ENCODE measurements at places on chromosomes 5 and 9.

DNA sequence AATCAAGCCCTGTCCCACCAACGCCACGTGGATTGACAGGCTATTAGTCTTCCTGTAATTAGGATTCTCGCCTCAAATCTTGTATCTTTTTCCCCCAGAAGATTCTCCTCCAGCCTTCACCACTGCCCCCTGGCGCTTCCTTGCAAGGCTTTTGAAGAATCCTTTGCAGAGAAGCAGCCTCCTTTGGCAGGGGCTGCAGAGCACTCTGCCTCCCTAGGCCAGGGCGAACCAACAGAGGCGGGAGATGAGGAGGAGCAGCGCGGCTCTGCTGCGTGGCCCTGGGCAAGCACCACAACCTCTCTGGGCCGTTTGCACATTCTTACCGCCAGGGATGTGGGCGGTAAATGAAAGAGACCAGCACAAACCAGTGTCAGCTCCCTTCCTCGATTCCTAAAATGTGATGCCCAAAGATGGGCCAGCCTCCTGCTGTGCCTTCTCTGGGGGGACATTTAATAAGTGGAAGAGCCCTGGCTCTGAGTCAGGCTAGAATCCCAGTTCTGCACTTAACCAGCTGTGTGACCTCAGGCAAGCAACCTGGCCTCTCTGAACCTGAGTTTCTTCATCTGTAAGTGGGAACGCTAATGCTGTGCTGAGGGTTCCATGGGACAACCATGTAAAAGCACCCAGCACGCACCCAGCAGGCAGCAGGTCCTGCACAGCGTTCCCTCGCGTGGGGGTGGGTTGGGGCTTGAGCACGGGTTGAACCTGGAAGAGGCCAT lies 128.6 kb downstream of the KCNIP1 start:
- DNase-seq: no peak
- peak overlapping the region; percentile 78 for H3K27ac ChIP-seq
- no peaks in the 10 kb centered on the region for H3K36me3 ChIP-seq
- no peak overlapping the region for H3K4me3 ChIP-seq
- no peaks in the 10 kb centered on the region for H3K27me3 ChIP-seq
- peaks cover 21% of the 10 kb centered on the region for H3K4me1 ChIP-seq

GRCh38 chr5:11822598-11822997 lies 81.6 kb downstream of the CTNND2 start:
- H3K4me1 ChIP-seq: no peaks in the 10 kb centered on the region
- H3K27me3 ChIP-seq: no peaks in the 10 kb centered on the region
- DNase-seq: no peak
- no peak overlapping the region for H3K4me3 ChIP-seq

GRCh38 chr5:125720348-125720685 lies 702.9 kb upstream of the GRAMD2B start:
- H3K4me3 ChIP-seq: no peak overlapping the region
- no peaks in the 10 kb centered on the region for H3K36me3 ChIP-seq
- no peak for DNase-seq
- no peak overlapping the region for H3K27ac ChIP-seq
- H3K27me3 ChIP-seq: no peaks in the 10 kb centered on the region

DNA sequence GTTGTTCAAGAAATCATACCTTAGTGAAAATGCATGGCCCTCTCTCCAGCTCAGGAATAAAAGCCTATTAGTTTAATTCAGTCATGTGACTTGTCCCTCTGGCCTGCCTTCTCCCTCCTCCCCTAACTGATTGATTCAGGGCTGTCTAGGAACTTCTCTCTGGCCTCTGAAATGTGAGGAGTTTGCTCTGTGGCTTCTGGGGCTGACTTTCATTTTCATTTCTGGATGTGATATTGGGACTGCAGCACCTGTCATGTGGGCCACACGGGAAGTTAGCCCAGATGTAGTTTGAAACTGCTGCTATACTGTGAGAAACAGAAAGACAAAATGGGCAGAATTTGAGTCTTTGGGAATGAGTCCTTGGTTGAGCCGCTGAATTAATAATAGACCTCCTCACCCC lies 44.8 kb downstream of the PARP8 start:
- DNase-seq: no peak
- H3K4me1 ChIP-seq: peaks cover 14% of the 10 kb centered on the region
- peak overlapping the region; percentile 40 for H3K27ac ChIP-seq
- H3K36me3 ChIP-seq: no peaks in the 10 kb centered on the region
- H3K27me3 ChIP-seq: no peaks in the 10 kb centered on the region

- no peak overlapping the region for H3K4me3 ChIP-seq
- H3K36me3 ChIP-seq: peaks cover 11% of the 10 kb centered on the region
- H3K4me1 ChIP-seq: peaks cover 7% of the 10 kb centered on the region
- no peak for DNase-seq
- peak overlapping the region; percentile 39 for H3K27ac ChIP-seq
These were observed 40.3 kb downstream of the NEK6 start for GRCh38 chr9:124297915-124298645.

DNA sequence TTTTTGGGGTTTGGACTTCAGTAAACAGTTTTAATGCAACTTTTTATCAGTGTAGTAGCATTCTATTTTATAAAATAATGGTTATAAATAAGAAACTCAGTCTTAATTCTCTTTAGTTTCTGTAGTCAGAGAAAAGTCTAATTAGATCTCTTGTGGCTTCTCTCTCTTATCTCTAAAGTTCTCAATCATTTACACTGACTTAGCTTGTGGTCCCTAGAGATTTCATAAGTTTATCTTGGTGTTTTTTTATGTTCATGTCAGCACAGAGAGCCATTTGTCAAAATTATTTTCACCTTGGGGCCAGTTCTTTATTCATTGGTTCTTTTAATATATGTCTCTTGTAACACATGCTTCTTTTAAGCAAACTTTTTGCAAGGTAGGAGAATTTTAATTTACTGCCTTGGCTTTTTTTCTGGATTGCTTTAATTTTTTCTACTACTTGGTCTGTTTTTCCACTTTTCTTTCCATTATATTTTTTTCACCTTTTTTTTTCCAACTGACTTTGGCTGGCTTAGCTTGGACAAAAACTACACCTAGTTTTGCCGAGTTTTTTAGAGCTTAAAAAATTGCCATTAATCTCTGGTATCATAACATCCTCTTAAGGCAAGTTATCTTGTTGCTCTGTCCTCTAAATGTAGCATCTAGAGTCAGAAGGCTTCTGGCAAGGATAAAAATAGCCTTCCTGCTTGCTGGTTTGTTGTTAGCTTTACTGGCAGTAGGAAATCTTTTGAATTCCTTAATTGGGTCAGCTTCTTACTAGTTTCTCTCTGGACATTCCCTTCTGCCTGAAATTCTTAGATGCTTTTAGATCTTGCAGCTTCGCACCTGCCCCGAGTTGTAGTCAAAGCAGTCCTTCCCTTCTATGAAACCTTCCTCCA lies 35.3 kb downstream of the CPEB4 start:
- H3K4me3 ChIP-seq: no peak overlapping the region
- H3K4me1 ChIP-seq: peaks cover 86% of the 10 kb centered on the region
- H3K36me3 ChIP-seq: peaks cover 25% of the 10 kb centered on the region
- DNase-seq: no peak

- no peak overlapping the region for H3K4me3 ChIP-seq
- peaks cover 22% of the 10 kb centered on the region for H3K4me1 ChIP-seq
- DNase-seq: no peak
- no peaks in the 10 kb centered on the region for H3K36me3 ChIP-seq
- no peak overlapping the region for H3K27ac ChIP-seq
- no peaks in the 10 kb centered on the region for H3K27me3 ChIP-seq
These were observed 124.9 kb upstream of the RPS23 start for GRCh38 chr5:82403026-82403425.

GRCh38 chr9:113368348-113368981 lies 8.3 kb downstream of the HDHD3 start:
- H3K36me3 ChIP-seq: peaks cover 10% of the 10 kb centered on the region
- no peak for DNase-seq
- H3K27me3 ChIP-seq: no peaks in the 10 kb centered on the region
- H3K4me1 ChIP-seq: no peaks in the 10 kb centered on the region
- H3K4me3 ChIP-seq: no peak overlapping the region

- no peak overlapping the region for H3K4me3 ChIP-seq
- no peak for DNase-seq
- H3K4me1 ChIP-seq: peaks cover 7% of the 10 kb centered on the region
- H3K36me3 ChIP-seq: no peaks in the 10 kb centered on the region
These were observed 86.5 kb downstream of the HMCN2 start for GRCh38 chr9:130352081-130352480.

- no peak for DNase-seq
- no peaks in the 10 kb centered on the region for H3K27me3 ChIP-seq
- no peak overlapping the region for H3K27ac ChIP-seq
- no peaks in the 10 kb centered on the region for H3K4me1 ChIP-seq
- no peaks in the 10 kb centered on the region for H3K36me3 ChIP-seq
- H3K4me3 ChIP-seq: no peak overlapping the region
These were observed 154.9 kb downstream of the ARRDC3 start for GRCh38 chr5:91228188-91228587.

- H3K36me3 ChIP-seq: no peaks in the 10 kb centered on the region
- no peak for DNase-seq
- no peaks in the 10 kb centered on the region for H3K27me3 ChIP-seq
These were observed 6.0 kb upstream of the SIL1 start for GRCh38 chr5:139204196-139204595.

DNA sequence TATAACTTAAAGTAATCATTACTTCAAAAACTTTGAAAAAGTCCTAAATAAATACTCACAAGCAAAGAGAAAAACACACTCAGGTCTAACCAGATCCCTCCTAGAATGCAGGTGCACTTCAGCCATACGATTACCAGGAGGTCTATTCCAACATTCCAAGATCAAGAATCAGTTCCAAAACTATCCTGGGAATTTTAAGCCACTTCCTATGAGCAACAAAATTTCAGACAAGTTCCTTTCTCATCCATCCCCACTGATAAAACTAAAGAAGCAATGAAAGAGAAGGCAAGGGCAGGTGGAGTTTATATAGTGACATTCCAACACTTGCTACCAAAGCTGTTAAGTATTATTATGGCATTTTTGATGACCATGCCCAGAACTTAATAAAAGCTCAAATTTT lies 29.6 kb downstream of the MLLT3 start:
- DNase-seq: no peak
- H3K27me3 ChIP-seq: no peaks in the 10 kb centered on the region
- H3K4me1 ChIP-seq: no peaks in the 10 kb centered on the region
- H3K4me3 ChIP-seq: no peak overlapping the region
- no peaks in the 10 kb centered on the region for H3K36me3 ChIP-seq

GRCh38 chr5:154319736-154320135 lies 126.1 kb upstream of the SAP30L start:
- no peaks in the 10 kb centered on the region for H3K36me3 ChIP-seq
- H3K4me3 ChIP-seq: no peak overlapping the region
- no peak for DNase-seq
- H3K27me3 ChIP-seq: no peaks in the 10 kb centered on the region
- H3K4me1 ChIP-seq: no peaks in the 10 kb centered on the region

DNA sequence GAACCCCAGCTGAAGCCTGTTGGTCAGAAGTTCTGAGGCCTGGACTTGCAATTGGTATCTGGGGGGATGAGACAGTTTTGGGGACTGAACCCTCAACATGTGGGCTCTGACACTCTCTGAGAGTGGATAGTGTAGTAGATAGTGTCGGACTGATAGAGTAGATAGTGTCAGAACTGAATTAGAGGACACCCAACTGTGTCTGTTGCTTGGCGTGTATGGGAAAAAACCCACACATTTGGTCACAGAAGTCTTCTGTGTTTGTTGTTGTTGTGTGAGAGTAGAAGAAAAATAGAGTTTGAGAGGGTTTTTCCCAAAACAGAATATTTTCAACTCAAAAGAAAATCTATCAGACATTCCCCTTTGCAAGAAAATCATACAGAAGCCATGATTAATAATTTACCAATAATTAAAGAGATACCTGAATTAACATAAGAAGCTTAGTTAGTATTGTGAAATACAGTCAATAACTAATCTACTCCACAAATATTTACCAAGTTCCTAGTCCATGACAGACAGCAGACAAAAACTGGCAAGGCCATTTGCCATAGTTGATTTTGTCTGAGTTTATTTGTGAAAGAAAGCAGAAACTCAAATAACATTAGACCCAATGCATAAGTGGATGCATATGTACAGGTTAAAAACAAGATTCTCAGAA lies 170.9 kb downstream of the CTNND2 start:
- no peaks in the 10 kb centered on the region for H3K27me3 ChIP-seq
- no peak overlapping the region for H3K27ac ChIP-seq
- H3K36me3 ChIP-seq: no peaks in the 10 kb centered on the region

DNA sequence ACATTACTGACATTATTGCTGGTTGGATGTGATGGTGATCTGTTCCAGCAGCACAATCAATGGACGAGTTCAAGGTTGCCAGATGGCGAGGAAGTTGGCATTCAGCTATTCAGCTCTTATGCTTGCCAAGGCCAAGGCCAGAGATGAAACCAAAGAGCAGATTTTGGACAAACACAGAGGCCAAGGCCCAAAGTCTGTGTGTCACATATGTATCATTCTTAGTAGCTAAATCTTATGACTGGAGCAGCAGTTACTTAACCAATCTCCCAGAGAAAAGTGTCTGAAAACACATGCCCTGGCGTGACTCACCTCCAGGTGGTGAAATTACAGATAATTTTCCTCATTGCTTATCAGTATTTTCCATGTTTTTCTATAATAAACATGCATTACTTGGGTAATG lies 189.0 kb upstream of the EGFLAM start:
- no peak overlapping the region for H3K27ac ChIP-seq
- no peaks in the 10 kb centered on the region for H3K27me3 ChIP-seq
- H3K4me3 ChIP-seq: no peak overlapping the region
- no peak for DNase-seq
- H3K36me3 ChIP-seq: no peaks in the 10 kb centered on the region

GRCh38 chr9:34907044-34907443 lies 51.0 kb upstream of the PHF24 start:
- peaks cover 21% of the 10 kb centered on the region for H3K27me3 ChIP-seq
- no peaks in the 10 kb centered on the region for H3K4me1 ChIP-seq
- H3K27ac ChIP-seq: no peak overlapping the region
- DNase-seq: no peak

DNA sequence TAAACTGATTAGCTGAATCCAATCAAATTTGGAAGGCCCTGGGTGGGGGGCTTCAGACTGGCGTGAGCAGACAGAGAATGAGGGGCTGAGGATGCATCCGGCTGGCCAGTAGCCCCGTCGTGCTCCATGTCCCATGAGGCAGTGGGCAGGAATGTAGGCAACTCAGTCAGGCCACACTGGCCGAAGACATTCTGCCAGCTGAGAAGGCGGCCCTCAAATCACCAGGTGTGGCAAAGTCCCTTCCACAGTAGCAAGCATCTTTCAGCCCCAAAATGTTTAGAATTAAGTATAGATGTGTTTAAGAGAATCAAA lies 25.7 kb upstream of the LAMC3 start:
- no peaks in the 10 kb centered on the region for H3K36me3 ChIP-seq
- no peak overlapping the region for H3K4me3 ChIP-seq
- H3K27ac ChIP-seq: no peak overlapping the region
- peaks cover 49% of the 10 kb centered on the region for H3K27me3 ChIP-seq

GRCh38 chr9:4689687-4690104 lies 10.3 kb downstream of the CDC37L1 start:
- no peak overlapping the region for H3K4me3 ChIP-seq
- H3K27ac ChIP-seq: peak overlapping the region; percentile 47
- DNase-seq: no peak
- H3K27me3 ChIP-seq: no peaks in the 10 kb centered on the region
- H3K36me3 ChIP-seq: no peaks in the 10 kb centered on the region

DNA sequence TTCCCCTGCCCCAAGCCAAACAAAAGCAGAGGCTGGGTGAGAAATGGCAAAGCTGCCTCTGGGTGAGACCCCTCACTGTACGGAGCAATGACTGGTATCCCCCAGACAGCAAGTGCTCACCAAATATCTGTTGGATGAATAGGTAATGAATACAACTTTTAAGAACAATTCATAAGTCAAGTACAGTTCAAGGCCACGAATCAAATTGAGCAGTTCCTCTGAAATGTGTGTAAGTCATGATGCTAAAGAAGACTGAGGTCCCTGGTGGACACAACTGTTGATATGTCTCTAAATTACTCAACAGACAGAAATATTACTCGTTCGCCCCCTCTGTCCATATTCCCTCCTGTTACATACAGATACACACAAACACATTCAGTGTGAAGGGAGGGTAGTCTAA lies 160.7 kb downstream of the GLIS3 start:
- H3K4me1 ChIP-seq: peaks cover 12% of the 10 kb centered on the region
- no peak overlapping the region for H3K27ac ChIP-seq
- H3K36me3 ChIP-seq: no peaks in the 10 kb centered on the region
